ENCODE measurements at places on chromosomes 1 and 21.

DNA sequence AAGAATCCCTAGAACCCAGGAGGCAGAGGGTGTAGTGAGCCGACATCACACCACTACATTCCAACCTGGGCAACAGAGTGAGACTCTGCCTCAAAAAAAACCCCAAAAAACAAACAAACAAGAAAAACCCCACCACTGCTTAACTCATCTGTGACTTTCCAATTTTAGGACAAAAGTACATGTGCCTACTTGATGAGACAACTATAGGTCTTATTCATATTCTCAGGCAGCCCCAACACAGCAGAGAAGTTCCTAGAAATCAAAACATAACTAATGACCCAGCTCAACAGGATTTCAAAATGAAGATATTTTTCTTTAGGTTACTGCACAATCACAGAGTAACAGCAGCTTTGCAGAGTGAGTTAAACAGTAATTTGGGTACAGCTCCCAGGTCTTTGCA lies 26.4 kb downstream of the TIAM1 start:
- no peak for DNase-seq

GRCh38 chr1:241934866-241935265 lies 22.7 kb upstream of the BECN2 start:
- no peak for DNase-seq

DNA sequence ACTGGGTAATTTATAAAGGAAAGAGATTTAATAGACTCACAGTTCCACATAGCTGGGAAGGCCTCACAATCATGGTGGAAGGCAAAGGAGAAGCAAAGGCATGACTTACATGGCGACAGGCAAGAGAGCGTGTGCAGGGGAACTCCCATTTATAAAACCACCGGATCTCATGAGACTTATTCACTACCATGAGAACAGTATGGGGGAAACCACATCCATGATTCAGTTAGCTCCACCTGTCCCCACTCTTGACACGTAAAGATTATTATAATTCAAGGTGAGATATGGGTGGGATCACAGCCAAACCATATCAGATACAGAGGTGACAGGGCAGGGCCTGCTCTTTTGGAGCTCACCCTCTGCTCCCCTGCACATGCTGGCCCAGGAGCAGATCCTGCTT lies 31.4 kb upstream of the TMEM61 start:
- DNase-seq: no peak

DNA sequence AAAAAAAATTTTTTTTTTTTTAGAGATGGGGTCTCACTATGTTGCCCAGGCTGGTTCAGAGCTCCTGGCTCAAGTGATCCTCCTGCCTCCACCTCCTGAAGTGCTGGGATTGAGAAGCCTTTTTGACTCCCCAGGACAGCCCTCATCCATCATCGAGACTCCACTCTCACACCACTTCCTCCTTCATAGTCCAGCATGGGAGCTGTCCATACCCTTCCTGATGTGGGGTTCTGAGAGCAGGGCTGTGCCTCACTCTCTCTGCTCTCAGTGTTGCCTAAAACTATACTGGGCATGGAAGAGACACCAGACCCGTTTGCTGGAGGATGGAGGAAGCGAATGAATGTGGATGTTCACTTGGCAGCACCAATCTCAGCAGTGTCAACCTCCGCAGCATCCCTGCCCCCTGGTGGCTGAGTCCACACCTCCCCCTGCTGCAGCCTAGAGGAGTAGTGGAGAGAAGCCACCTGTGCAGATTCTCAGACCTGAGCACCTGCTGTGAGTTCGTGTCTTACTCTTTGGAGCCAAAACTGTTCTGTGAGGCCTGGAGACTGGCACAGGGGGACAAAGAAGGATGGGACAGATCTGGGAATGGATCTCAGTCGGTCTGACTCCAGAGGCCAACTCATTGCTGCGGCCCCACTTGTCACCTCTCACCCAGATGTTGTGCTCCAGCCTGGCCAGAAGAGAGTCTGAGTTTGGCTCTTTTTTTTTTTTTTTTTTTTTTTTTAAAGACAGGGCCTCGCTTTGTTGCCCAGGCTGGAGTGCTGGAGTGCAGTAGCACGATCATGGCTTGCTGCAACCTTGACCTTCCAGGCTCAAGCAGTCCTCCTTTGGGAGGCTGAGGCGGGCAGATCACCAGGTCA lies 17.7 kb downstream of the TINAGL1 start:
- peak; percentile 77 for DNase-seq

GRCh38 chr1:15610167-15610566 lies 7.1 kb upstream of the DDI2 start:
- no peak for DNase-seq

DNA sequence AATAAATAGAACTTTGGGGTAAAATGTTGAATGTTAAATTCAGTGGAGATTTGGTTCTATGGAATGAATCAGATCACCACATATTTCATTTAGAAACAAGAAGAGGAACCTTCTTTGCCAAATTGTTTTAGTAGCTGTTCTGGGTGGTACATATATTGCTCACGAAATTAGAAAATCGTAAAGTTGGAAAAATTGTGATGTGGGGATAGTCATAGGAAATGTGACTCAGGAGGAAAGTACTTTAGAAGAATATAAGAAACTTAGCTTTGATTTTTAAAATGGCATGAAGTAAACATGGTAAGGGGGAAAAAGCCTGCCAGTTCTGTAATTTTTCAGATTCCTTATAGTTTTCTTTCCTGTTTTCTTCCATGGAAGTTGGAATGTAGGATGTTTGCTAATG lies 27.4 kb downstream of the RRP15 start:
- no peak for DNase-seq

- DNase-seq: no peak
Observed at GRCh38 chr1:99149952-99150351, 114.3 kb upstream of the PLPPR4 start.

DNA sequence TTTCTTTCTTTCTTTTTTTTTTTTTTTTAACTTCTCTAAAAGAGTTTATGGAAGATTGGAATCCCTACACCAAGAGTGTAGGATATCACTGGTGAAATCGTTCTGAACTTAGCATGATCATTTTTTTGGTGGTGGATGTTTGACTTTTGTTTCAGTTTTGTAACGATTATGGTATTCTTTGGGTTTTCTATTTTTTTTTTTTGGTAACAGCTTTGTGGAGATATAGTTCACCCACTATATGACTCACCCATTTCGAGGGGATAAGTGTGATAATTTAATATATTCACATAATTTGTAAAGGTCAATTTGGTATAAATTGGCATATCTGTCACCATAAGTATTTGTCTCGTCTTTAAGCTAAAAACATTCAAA lies 29.2 kb downstream of the AGPAT3 start:
- DNase-seq: no peak

- no peak for DNase-seq
Observed at GRCh38 chr1:1862905-1863547, 27.9 kb downstream of the GNB1 start.

All from activated CD4-positive, CD25-positive, alpha-beta regulatory T cell treated with anti-CD3 and anti-CD28 coated beads, Interleukin-2, amount 50 U/mL, for 72 hours (primary cell).